ENCODE measurements at places on chromosomes 2 and 18. TPM values are rescaled to one million over a fixed set of nuclear protein-coding genes. Genes with fewer than 3 reads are reported as not detected.

The TSGA10 gene
- 2.8 TPM for total RNA-seq

The TUBA4A gene
- total RNA-seq: 42.2 TPM

The PKDCC gene
- 1.8 TPM for total RNA-seq

The CRYGD gene
- total RNA-seq: not detected

The MARS2 gene
- total RNA-seq: 4.1 TPM

The REG3G gene
- total RNA-seq: not detected

The GPR45 gene
- total RNA-seq: not detected

Data from RPMI7951 (cell line).